ENCODE measurements at places on chromosomes 6 and 20.
A peak's percentile ranks its signal among the peaks of the same experiment; 100 is the strongest.

- peak; percentile 41 for DNase-seq
These were observed 12.3 kb downstream of the TMEM14B start for GRCh38 chr6:10759884-10760329.

DNA sequence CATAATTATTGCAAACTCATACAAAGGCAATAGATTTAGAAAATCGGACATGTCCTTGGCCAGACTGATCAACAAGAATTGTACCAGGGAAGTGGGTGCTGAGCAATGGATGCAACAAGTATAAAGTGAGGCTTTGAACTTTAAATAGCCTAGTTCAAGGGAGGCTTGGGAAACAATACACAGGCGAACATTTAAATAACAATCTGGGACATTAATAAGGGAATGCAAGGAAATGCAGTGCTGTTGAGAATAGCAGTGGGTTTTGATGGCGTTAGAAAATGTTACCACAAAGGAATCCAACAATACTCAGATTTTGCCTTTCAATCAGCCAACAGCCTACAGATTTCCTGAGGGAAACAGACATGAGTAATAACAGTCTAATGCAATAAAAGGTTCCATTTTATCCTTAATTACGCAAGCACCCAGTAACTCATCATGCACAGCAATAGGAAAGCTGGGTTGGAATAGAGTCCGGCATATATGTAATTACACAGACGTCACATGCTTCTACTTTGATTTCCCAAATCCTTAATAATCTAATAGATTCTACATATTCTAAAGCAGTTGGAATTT, 134.6 kb downstream of the PHACTR1 start:
- no peak for DNase-seq

- DNase-seq: peak; percentile 13
These were observed 52.4 kb downstream of the L3MBTL3 start for GRCh38 chr6:130070792-130071191.

GRCh38 chr6:131255434-131255833, 120.2 kb downstream of the AKAP7 start:
- DNase-seq: no peak

DNA sequence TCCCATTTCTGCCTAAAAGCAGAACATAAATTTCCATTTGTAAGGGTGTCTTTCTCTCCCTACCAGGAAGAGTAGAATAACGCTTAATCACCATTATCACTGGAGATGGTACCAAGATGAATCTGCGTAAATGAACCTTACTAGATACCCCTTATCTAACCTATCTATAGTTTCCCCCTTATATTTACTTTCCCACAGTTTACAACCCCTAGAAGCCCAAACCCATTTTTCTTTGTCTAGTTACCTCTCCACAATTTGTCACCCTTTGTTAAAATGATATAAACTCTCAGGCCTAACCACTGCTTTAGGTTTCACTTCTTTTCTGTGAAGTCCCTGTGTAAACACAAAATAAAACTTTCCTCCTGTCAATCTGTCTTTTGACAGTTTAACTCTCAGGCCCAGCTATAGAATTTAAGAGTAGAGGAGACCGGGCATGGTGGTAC, 45.5 kb downstream of the PCNA start:
- no peak for DNase-seq

Measured in AG20443 (cell line).